PC-3 (cell line): ENCODE measurements at places on chromosomes 13 and 19.

GRCh38 chr13:98783856-98784478, 31.5 kb upstream of the SLC15A1 start:
- DNase-seq, result no peak

GRCh38 chr13:44312834-44313551, 60.6 kb upstream of the SERP2 start:
- DNase-seq, result peak; percentile 91

DNA sequence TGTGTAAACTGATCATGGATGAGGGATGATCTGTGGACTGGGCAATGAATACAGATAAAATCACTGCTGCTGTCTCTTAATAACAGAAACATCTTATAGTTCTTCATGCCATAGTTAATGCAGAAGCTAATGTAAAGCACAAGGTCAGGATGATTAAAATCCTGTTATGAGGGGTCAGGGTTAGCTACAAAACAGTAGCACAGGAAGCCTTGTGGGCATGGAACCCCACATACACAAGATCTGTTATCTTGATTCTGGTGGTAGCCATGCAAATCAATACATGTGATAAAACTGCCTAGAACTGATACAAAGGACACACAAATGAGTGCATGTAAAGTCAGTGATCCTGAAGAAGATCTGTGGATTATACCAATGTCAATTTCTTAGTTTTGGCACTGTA, 96.4 kb downstream of the KLF12 start:
- no peak for DNase-seq

GRCh38 chr13:36275190-36276002, 22.2 kb downstream of the CCDC169 start:
- peak; percentile 65 for DNase-seq

DNA sequence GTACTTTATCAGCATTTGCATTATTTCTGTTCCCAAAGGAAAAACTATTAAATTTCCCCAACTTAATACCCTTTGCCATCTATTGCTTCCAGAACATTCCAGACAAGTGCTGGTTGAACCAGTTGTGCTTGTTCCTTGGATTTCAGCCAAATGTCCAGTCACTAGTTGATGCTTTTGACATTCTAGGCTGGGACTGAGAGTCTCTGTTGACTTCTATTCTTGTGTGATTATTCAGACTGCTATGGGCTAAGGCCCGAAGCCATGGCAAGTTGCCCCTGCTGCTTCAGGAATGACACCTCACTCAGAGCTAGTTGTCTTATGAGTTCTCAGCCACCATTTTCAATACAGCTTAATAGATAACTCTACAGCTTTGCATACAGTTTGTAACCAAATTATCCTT, 458.1 kb upstream of the ARGLU1 start:
- DNase-seq, result peak; percentile 49

DNA sequence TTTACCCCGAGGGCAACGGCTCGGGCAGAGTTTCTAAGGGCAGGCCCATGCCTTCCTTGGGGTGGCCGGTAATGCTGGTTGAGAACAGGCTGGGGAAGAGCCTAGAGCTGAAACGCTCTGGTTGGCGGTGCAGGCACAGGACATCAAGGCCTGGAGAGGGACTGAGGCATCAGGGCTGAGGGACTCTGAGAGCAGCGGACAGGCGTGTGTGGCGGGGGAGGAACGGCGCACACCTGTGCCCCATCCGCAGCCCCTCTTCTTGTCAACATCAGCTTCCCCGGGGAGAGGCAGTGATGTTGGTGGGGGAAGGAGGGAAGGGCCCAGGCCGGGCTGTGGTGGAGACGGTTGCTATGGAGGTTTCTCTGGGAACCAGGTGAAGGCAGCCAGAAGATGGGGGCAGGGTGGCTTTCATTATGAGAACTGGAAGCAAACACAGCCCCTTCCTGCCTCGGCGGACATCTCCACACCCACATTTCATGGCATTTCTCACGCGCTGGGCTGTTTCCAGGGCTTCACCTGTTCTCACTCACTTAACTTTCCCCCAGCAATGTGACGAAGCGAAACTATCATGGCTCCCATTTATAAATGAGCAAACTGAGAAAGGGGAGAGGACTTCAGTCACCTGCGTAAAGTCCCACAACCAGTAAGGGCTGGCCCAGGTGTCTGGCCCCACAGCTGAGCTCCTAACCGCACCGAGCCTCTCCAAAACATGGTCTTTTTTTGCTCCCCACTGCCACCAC, 8.2 kb upstream of the ATF5 start:
- DNase-seq, result no peak

- DNase-seq, result peak; percentile 84
These were observed 7.6 kb downstream of the MBD3L2B start for GRCh38 chr19:7013678-7014077.

DNA sequence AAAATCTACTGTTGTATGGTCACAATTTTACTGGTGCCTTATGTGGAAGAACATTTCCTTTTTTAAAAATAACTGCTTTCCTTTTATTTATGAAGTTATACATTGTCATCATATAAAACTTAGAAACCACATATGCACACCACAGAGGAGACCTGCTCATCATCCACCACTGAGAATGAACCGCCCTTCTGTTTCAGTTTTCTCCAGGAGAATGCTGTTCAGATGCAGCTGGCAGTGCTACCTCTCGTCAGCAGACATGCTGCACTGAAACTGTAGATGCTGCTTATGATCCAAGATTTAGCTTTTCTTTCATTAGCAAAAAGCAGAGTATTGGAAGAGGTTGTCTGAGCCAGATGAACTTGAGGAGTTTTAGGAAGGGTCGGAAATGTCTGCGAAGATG, 10.1 kb downstream of the SLC25A15 start:
- no peak for DNase-seq

DNA sequence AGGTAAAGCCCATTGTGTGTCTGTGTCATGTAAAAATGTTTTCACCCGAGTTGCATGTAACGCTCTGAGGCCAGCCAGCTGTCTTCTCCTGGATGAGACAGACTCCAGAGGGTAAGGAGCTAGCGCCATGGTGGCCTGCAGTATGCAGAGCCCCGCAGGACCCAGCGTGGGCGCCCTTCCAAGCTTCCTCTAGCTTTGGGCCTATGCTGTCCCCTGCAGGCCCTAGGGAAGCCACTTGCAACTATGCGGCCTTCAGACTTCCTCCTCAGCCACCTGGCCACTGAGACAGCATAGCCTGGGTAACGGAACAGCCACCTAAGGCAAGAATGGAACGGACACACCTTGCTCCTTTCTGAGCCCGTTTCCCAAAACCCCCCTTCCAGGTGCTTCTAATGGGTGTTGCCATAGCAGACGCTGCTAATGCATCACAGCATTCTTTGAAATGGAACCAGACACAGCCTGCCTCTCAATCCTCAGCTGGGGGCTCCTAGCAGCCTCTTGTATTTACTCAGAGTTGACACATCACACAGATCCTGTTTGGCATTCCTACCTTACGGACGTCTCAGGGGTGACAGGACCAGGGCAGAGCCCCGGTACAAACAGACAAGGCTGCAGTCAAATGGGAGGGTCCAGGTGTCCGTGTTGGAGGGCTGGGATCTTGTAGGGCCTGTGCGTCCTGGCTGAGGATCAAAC, 6.2 kb downstream of the FAM32A start:
- peak; percentile 53 for DNase-seq
